Stomach (tissue), 19 donors: ENCODE measurements at places on chromosomes 1 and 21. TPM values are rescaled to one million over a fixed set of nuclear protein-coding genes. Genes with fewer than 3 reads are reported as not detected.

- no peak for DNase-seq
- no peaks in the 10 kb centered on the region for H3K4me1 ChIP-seq
- H3K27ac ChIP-seq: no peak overlapping the region
- no peaks in the 10 kb centered on the region for H3K36me3 ChIP-seq
Measured at GRCh38 chr1:22821027-22821426, 110.4 kb downstream of the EPHB2 start.

DNA sequence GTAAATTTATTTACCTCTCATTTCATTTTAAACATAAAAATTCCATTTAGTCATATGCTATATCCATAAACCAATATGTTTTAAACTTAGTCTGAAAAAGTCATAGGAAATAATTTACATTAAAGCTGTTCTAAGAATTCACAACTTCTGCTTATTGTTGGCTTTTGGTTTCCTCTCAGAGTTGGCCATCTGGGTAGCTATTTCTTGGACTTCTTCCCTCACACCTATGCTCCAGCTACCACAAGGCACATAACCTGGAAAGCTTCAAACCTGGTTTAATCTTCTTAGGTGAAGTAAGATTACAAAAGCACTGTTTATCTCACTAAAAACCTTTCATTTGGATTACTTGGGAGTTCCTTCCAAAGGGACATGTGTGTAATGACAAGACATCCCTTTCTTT is 29.8 kb downstream of the RBM11 start:
- no peak overlapping the region for H3K27ac ChIP-seq
- H3K4me1 ChIP-seq: no peaks in the 10 kb centered on the region
- no peak overlapping the region for H3K4me3 ChIP-seq
- H3K27me3 ChIP-seq: no peaks in the 10 kb centered on the region

- peaks cover 72% of the 10 kb centered on the region for H3K4me1 ChIP-seq
- peak overlapping the region; percentile 45 for H3K4me3 ChIP-seq
- peaks cover 36% of the 10 kb centered on the region for H3K36me3 ChIP-seq
- DNase-seq: peak; percentile 77
Measured at GRCh38 chr1:942864-943533, 16.1 kb downstream of the NOC2L start.

GRCh38 chr1:5686925-5687706 is 305.1 kb downstream of the NPHP4 start:
- no peak overlapping the region for H3K27ac ChIP-seq
- peaks cover 73% of the 10 kb centered on the region for H3K27me3 ChIP-seq
- DNase-seq: no peak
- no peak overlapping the region for H3K4me3 ChIP-seq
- no peaks in the 10 kb centered on the region for H3K4me1 ChIP-seq

DNA sequence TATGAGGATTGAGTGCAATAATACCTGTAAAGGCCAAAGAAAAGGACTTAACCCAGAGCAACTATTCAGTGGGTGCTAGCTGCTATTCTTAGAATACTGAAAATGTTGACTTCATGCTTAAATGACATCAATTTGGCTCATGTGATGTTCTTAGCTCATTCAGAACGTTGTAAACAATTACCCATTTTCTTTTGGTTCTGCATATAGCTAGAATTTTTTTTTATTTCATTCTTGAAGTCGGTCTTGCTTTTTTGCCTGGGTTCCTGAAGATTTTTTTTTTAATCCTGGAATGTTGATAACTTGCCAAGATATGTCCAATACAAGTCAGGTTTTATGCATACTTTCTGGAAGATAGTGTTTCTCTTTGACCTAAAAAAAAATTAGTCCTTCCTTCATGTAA is 772.0 kb downstream of the LTN1 start:
- no peak overlapping the region for H3K4me3 ChIP-seq
- no peak for DNase-seq
- no peaks in the 10 kb centered on the region for H3K4me1 ChIP-seq
- H3K36me3 ChIP-seq: no peaks in the 10 kb centered on the region

- H3K4me1 ChIP-seq: peaks cover 24% of the 10 kb centered on the region
- no peaks in the 10 kb centered on the region for H3K36me3 ChIP-seq
- H3K27me3 ChIP-seq: no peaks in the 10 kb centered on the region
- peak; percentile 57 for DNase-seq
- no peak overlapping the region for H3K27ac ChIP-seq
Measured at GRCh38 chr1:22792396-22793160, 81.9 kb downstream of the EPHB2 start.

GRCh38 chr1:118963456-118964430 is 24.4 kb downstream of the TBX15 start:
- no peaks in the 10 kb centered on the region for H3K27me3 ChIP-seq
- no peak overlapping the region for H3K27ac ChIP-seq
- H3K4me1 ChIP-seq: no peaks in the 10 kb centered on the region
- H3K36me3 ChIP-seq: no peaks in the 10 kb centered on the region
- DNase-seq: no peak
- no peak overlapping the region for H3K4me3 ChIP-seq

DNA sequence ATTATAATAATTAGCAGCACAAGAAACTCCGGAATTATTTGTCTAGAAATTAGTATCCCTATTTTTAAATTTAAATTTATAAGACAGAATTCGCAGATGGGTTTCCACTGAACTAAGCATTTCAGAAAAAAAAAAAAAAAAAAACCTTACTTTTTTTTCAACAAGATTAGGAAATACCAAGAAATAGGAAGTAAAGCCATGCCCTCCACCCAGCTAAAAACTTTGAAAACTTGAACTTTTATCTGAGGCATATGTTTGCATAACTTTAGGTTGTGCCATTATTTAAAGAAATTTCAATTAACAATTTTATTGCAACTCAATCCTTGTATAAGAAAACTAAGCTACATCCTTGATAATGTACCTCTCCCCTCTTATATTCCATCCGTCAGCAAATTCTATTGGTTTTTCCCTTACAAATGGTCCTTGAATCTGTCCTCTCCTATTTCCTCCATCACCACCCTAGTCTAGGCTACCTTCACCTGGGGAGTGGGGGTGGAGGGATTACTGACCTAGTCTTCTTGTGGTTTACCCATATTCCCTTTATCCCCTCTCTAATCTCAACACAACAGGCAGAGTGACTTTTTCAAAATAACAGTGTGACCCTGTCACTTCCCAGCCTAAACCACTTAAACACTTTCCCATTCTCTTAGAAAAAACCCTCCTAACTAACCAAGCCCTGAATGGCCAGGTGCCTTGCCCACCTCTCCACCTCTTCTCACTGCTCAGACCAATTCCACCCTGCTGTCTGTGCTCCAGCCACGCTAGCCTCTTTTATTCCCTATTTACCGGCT is 1.4 kb upstream of the EVI5 start:
- H3K36me3 ChIP-seq: no peaks in the 10 kb centered on the region
- no peak overlapping the region for H3K4me3 ChIP-seq
- H3K27me3 ChIP-seq: no peaks in the 10 kb centered on the region
- peak overlapping the region; percentile 98 for H3K27ac ChIP-seq

DNA sequence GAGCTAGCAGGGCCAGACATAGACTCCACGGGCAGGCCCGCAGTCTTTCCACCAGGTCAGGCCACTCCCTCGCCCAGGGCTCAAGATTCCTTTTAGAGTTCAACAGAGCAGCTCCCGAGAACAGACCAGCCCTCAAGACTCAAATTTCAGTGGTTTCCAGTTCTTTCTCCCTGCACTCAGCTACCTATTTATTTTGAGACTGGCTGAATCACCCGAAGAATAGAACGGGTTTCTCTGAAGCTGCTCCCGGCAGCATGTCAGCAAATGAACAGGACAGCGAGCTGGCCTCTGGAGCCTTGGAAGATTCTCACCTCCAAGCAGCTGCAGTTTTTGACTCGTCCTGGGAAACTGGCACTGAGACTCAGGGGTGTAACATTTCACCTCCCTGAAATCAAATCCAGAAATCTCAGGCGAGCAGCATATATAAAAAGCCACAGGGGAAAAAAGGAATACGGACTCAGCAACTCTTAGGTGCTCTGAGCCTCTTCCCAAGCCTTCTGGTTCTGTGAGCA is 177.9 kb downstream of the CLIC6 start:
- peaks cover 8% of the 10 kb centered on the region for H3K36me3 ChIP-seq
- peak; percentile 46 for DNase-seq
- H3K27me3 ChIP-seq: no peaks in the 10 kb centered on the region
- no peak overlapping the region for H3K4me3 ChIP-seq

GJB5 gene
- 23.9 TPM for polyA plus RNA-seq

SPRR2B gene
- polyA plus RNA-seq: 0.55 TPM

ALDH4A1 gene
- 11.1 TPM for polyA plus RNA-seq

MPC2 gene
- 271 TPM for polyA plus RNA-seq

FCMR gene
- polyA plus RNA-seq: 3.3 TPM

OR2AK2 gene
- not detected for polyA plus RNA-seq

NPPB gene
- 3.9 TPM for polyA plus RNA-seq
